CD8-positive, alpha-beta T cell (primary cell): ENCODE measurements at places on chromosomes 5 and 9.

GRCh38 chr5:111927191-111927590, 170.2 kb upstream of the NREP start:
- DNase-seq: no peak

DNA sequence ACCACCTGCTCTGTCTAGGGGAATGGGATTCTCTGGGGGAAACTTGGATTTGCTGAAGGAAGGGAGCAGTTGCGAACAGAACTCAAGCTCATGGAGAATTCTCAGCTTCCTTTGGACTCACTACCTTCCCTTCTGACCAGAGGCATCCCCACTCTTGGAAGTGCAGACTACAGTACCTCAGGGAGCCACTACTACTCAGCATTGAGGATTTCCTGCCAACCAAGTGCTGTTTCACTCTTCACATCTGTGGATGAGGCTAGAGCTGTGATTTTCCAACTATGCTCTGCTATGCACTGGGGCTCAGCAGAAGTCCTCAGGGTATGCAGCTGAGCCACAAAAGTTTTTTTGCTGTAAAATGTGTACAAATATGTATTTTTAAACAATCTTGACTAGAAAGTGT, 43.9 kb downstream of the MACROH2A1 start:
- DNase-seq: no peak

- no peak for DNase-seq
Measured at GRCh38 chr9:92749934-92750315, 14.7 kb downstream of the BICD2 start.

- no peak for DNase-seq
Measured at GRCh38 chr5:131021646-131022045, 143.4 kb downstream of the HINT1 start.

DNA sequence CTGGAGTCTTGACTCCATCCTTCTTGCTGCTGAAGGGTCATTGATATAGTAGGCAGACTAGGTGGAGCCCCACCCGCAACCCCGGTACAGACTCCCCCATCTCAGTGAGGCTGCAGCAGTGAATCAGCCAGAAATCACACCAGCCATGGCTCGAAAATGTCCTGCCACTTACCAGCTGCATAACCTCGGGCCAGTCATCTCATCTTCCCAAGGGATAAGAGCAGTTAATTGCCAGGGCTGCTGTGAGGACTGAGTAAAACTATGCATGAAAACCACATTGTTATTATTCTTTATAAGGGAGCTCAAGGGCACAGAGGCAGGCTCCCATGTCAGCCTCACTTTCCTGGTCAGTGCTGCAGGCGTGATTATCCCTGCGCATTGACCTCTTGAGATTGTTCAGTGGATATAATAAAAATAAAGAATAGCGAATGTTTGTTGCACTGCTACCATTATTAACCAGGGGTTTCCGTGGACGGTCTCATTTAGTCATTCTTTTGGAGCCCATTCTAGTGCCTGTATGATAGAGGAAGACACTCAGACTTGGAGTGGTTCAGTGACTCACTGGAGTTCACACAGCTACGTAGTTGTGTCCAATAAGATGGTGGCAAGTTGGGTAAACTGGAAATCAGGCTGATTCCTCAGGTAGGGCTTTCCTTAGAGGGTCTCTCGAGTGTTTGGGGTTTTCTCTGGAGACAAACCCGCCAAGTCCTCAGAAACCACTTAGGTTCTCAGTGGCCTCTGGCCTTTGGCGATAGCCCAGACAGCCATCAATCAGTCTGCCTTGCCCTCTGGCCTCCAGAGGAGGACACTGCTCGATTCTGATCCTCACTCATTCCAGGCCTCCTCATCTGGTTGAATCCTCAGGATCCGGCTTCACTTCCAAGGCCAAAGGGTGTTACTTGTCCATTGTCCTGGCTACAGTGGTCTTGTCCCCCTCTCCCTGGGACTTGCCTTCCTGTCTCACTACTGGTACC, 39.9 kb downstream of the COL15A1 start:
- DNase-seq: no peak

DNA sequence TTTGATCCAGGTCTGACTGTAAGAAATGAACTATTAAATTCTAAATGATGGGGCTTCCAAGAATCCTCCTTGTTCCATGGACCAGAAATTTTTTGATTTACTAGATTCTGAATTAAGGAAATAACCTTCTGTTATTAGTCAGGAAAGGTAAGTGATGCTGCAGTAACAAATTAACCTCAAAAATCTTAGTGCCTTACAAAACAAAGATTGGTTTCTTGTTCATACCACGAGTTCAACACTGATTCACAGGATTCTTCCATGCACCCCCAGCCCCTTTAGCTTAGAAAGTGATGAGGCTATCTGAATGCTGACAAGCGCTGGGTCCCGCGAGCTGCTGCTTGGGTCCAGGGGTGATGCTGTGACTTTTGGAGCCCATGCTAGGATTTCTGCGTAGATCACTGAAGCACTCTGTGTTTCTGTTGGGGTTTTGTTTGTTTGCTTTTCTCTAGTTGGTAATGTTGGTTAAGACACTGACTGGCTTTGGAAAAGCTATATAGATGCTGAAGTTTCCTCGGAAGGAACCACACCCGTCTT, 52.3 kb downstream of the COL15A1 start:
- no peak for DNase-seq

DNA sequence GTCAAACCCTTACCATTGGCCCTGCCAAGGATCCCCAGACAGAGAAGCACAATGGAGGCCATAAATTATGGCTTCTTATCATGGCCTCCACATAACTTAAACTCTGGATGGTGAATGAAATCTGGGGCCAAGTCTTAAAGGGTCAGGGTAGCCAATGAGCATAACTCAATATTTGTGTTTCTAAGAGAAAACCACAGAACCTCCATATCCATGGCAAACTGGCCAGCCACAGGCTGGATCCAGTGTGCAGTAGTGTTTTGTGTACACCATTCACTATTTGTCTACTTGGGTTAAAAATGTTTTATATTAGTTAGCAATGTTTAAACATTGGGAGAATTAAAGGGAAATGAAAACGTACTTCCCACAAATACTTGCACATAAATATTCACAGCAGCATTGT, 60.8 kb downstream of the CDO1 start:
- DNase-seq: no peak

GRCh38 chr5:3994628-3995027, 399.0 kb downstream of the IRX1 start:
- no peak for DNase-seq

DNA sequence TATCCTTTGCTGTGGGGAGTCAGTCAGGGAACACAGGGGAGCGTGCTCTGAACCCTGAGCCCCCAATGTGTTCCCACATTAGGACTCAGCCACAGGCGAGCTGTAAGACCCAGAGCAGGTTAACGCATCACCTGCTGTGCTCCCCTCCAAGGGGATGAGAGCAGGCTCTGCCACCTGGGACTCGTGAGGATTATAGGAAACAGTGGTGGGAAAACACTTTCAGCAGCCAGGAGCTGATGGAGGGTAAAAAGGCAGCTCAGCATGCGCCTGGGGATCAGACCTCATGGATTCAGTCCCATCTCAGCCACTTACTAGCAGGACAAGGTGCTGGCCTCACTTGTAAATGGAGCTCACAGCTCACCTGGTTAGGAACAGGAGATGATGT, 9.2 kb downstream of the JADE2 start:
- no peak for DNase-seq

DNA sequence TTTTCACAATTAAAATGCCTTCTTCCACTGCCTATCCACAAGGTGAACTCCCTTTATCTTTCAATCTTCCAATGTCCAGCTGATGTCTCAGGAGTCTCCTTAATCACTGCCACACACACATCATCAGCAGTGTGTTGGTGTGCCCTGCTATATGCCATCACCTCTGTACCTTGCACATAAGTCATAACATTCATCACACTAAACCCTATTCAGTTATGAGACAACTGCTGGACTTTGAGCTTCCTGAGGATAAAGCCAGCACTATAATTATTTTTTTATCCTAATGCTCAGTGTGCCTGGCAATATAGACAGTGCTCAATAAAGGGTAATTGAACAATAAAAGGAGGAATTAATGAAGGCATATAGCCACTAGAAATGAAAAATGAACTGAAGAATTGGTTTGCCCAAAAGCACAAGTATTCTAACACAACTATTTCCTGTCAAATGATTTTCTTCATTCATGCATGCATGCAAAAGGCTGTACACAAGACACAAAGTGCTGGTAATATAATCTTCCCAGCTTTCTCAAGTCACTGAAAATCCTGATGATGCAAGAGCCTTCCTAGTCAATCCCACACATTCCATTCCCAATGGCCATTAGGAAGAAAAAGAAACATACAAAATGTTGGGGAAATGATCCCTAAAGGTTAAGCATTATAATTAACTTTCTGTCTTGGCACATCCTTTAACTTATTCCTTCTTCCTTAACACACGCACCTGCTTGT, 32.4 kb downstream of the LPAR1 start:
- no peak for DNase-seq

DNA sequence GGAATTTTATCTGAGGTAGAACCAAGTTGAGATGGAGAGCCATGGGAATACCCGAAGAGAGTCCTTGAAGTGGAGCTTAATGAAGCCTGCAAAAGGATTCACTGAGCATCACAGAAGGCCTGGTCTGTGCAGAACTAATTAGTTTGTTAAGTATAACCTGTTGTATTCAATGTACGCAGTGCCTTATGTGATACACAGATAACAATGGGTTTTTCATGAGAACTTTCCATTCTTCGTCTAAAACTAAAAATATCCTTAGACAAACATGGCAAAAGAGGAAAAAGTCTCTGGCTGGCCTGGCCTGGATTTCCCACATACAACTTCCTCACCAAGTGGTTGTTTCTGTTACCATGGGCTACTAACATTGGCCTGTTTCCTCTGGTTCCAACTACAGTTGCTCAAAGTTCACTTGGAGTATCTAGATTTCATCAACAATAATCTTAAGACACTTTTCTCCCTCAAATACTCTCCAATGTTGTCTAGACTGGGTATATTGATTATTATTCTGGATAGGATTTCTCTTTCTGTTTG, 237.6 kb upstream of the ZNF462 start:
- DNase-seq: no peak

DNA sequence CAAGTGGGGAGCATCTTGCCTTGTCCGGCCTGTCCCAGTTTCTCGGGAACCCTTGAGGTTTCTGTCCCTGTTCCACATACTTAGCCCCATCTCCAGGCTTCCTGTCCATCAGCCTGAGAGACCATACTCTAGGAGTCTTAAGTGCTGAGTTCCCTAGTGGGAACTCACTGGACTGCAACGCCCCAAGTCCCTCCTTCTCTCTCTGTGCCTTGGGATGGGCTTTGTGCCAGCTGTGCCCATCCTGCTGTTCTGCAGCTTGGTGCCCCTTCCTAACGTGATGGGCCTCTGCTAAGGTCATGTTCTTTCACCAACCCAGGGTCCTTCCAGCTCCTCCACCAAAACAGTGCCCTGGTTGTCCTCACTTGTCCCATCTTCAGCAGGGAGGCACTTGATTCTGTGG, 222.3 kb upstream of the ANKRD55 start:
- no peak for DNase-seq
